ENCODE measurements at places on chromosomes 16 and 17.

- no peak for DNase-seq
Measured at GRCh38 chr17:48513666-48514455, 16.9 kb downstream of the HOXB1 start.

DNA sequence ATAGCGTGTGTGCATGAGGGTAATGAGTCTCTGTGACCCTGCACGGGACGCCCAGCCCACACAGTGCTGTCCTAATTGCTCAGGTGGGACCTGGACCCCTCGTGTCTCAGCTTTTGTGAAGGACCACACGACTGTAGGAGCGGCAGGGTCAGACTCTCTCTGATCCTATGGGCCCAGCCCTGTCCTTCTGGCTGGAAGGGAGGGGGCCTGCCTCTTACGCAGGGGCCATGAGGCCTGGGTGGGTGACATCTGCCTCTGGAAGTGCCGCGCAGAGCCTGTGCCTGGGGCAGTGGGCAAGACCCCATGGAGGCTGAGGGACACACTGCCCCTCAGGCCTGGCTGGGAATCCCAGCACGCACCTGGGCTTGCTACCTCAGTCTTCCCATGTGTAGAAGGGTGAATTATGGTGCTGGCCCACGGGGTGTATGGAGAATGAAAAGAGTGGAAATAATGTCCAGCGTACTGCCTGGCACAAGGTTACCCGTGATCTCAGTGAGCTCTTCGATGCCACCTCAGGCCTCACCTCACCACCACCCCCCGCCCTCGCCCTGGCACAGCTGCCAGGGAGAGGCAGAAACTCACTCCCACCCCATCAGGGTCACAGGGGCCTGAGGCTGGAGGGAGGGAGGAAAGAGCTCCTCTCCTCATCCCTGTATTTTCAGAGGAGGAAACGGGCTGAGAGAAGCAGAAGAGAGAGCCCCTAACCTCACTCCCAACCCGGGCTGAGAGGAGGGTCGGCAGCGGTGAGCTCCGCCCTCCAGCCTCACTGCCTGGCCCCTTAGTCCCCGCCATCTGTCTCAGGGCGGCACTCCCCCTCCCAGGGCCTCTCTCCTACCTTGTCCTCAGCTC, 27.1 kb upstream of the DBNDD1 start:
- no peak for DNase-seq

GRCh38 chr16:12901204-12901596, 198 bp upstream of the SHISA9 start:
- DNase-seq, result no peak

- no peak for DNase-seq
Measured at GRCh38 chr17:65553646-65554552, 7.5 kb downstream of the AXIN2 start.

GRCh38 chr17:46774108-46774737, 44.3 kb downstream of the WNT3 start:
- DNase-seq, result no peak

DNA sequence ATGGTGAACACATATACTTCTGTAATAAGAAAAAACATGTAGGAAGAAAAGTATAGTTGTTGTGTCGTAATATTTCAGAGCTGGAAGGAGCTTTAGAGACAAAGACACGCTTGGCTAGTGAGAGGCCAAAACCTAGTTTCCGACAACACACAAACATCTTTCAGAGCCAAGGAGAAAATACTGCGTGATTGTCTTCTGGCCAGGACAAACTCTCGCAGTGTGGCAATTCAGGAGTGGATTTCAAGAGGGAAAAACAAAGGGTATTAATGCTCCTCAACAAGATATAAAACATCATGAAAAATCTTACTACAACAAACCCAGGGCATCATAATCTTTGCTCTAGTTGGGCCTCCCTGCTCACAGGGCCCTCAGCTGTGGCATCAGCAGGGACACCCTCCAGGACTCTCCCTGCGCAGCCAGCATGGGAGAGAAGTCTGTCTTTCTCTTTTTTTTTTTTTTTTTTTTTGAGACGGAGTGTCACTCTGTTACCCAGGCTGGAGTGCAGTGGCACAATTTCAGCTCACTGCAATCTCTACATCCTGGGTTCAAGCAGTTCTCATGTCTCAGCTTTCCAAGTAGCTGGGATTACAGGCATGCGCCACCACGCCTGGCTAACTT, 66.4 kb downstream of the CYB5B start:
- DNase-seq, result no peak

DNA sequence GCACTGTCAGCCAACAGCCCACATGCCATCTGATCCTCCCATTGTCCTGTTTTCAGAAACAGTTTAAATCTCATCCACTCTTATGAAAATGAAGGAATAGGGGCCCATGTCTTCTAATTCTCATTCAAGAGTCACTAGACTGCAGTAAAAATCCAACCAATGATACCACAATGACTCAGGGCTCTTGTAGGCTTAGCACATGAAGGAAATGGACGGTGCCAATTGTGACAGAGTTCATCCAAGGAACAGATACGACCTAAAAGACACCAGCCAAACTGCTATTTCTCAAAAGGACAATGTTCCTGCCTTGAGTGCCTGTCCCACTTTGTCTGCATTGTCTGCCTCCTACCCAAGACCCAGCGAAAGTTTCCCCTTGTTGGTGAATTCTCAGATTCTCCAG, 204.8 kb upstream of the COX10 start:
- DNase-seq, result no peak

All from LoVo (cell line).